Endothelial cell (in vitro differentiated cells): ENCODE measurements at places on chromosomes 2 and 18. TPM values are rescaled to one million over a fixed set of nuclear protein-coding genes. Genes with fewer than 3 reads are reported as not detected.

TANC1 gene
- total RNA-seq = 84.1 TPM

GRCh38 chr2:110888411-110888810, 156.0 kb downstream of the ACOXL start:
- no peak for DNase-seq
- no peaks in the 10 kb centered on the region for H3K36me3 ChIP-seq
- H3K27ac ChIP-seq = no peak overlapping the region
- no peaks in the 10 kb centered on the region for H3K4me1 ChIP-seq
- no peaks in the 10 kb centered on the region for H3K27me3 ChIP-seq

DNA sequence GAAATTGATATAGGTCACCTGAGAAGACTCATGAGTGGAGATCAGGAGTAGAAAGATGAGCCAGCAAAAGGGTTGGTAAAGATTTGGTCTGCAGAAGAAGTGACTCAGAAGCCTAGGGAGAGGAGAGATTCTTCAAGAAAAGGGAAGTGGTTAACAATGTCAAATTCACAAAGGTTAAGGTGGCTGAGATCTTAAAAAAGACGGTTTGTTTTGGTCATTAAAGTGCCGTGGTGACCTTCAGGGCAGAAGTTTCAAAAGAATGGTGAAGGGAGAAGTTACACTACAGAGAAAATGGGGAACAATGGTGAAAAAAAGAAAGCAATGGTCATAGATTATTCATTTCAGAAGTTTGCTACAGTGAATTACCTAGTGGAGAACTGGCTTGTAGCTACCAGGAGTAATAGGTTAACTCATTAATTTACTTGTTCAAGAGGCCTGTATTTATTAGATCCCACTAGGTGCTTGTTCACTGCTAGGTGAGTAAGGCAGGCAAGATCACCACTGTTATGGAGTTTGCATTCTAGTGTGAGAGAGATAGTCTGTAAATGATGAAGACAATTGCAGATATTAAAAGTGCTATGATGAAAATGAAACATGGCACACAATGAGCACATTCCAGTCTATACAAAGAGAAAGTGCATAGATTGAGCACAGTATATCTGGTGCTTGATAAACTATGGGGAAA, 43.0 kb downstream of the FBXO48 start:
- no peak overlapping the region for H3K4me3 ChIP-seq
- H3K36me3 ChIP-seq = no peaks in the 10 kb centered on the region
- H3K4me1 ChIP-seq = no peaks in the 10 kb centered on the region
- H3K27me3 ChIP-seq = no peaks in the 10 kb centered on the region
- H3K27ac ChIP-seq = no peak overlapping the region
- no peak for DNase-seq

DNA sequence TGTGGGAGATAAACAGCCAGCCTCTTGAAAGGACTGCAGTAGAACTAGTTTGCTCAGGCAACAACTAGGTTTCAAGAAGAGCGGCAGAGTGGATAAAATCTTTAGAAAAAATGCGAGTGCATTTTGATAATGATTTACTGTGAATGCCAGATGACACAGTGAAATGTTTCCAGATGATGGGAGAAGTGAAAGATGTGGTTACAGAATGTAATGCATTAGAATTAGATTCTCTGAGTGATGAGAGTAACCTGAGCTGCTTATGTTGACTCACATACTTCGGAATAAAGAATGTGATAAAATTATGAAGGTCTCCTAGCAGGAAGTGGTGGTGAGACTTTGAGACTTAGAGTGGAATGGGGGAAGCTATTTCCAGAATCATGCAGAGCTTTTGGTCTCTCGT, 184.3 kb downstream of the GULP1 start:
- H3K4me3 ChIP-seq = no peak overlapping the region
- no peak overlapping the region for H3K27ac ChIP-seq
- no peaks in the 10 kb centered on the region for H3K27me3 ChIP-seq
- H3K4me1 ChIP-seq = no peaks in the 10 kb centered on the region
- no peaks in the 10 kb centered on the region for H3K36me3 ChIP-seq
- DNase-seq = no peak

GRCh38 chr2:53991948-53992347, 21.2 kb upstream of the PSME4 start:
- no peaks in the 10 kb centered on the region for H3K27me3 ChIP-seq
- no peak for DNase-seq
- H3K27ac ChIP-seq = no peak overlapping the region
- peaks cover 3% of the 10 kb centered on the region for H3K36me3 ChIP-seq
- no peak overlapping the region for H3K4me3 ChIP-seq

DNA sequence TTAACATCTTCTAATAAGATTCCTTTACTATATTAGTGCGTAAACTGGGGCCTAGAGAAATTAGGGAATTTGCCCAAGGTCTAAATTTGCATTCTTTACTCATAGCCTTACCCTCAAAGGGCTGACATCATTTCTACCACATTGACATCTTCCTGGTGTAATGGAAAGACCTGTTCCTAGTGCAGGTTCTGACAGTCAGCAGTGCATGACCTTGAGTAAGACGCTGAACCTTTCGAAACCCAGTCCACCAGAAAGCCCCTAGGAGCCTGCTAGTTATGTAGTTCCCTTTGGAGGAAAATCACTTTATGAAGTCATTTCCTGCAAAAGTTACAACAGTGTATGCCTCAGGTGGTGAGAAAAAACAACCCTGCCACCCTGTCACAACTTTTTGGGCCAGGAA, 388.3 kb downstream of the TNS1 start:
- peaks cover 12% of the 10 kb centered on the region for H3K4me1 ChIP-seq
- H3K36me3 ChIP-seq = peaks cover 2% of the 10 kb centered on the region
- H3K27ac ChIP-seq = no peak overlapping the region
- no peaks in the 10 kb centered on the region for H3K27me3 ChIP-seq
- DNase-seq = no peak
- no peak overlapping the region for H3K4me3 ChIP-seq
